ENCODE measurements at places on chromosomes 3 and 15. TPM values are rescaled to one million over a fixed set of nuclear protein-coding genes. Genes with fewer than 3 reads are reported as not detected.

The WDR5B gene
- total RNA-seq, result 7.6 TPM

The LRRC3B gene
- 44.5 TPM for total RNA-seq

The TMEM207 gene
- not detected for total RNA-seq

The LSAMP gene
- total RNA-seq, result 97.1 TPM

The DUOXA2 gene
- total RNA-seq, result not detected

The SEMA3F gene
- total RNA-seq, result 8.9 TPM

The SST gene
- 17.9 TPM for total RNA-seq

The LINGO1 gene
- 46.2 TPM for total RNA-seq

The TLR9 gene
- total RNA-seq, result not detected

The MEGF11 gene
- 5.2 TPM for total RNA-seq

The TTLL13 gene
- total RNA-seq, result under 0.01 TPM

The ATP2B2 gene
- total RNA-seq, result 76.2 TPM

The GABRR3 gene
- total RNA-seq, result under 0.01 TPM

The SCN11A gene
- total RNA-seq, result 0.25 TPM

The GOLGA8T gene
- 0.49 TPM for total RNA-seq

The SEMA6D gene
- total RNA-seq, result 49.4 TPM

The DAZL gene
- not detected for total RNA-seq

The PTX3 gene
- 14.0 TPM for total RNA-seq

The OSBPL10 gene
- total RNA-seq, result 11.8 TPM

The UBAP1L gene
- total RNA-seq, result 2.0 TPM

The NPAP1 gene
- 0.49 TPM for total RNA-seq

The AMIGO3 gene
- total RNA-seq, result 0.25 TPM

The FANCD2OS gene
- not detected for total RNA-seq

The ANKUB1 gene
- 0.25 TPM for total RNA-seq

The BMF gene
- 4.2 TPM for total RNA-seq

The SCAMP5 gene
- 49.2 TPM for total RNA-seq

The SEMA5B gene
- 17.2 TPM for total RNA-seq

The STOML1 gene
- total RNA-seq, result 30.2 TPM

The DISP2 gene
- 20.9 TPM for total RNA-seq

All from temporal lobe (tissue), 4 donors.